SK-MEL-5 (cell line): ENCODE measurements at places on chromosomes 6 and 20. TPM values are rescaled to one million over a fixed set of nuclear protein-coding genes. Genes with fewer than 3 reads are reported as not detected.

- no peak for DNase-seq
These were observed 8.0 kb downstream of the SERINC3 start for GRCh38 chr20:44513871-44514270.

DNA sequence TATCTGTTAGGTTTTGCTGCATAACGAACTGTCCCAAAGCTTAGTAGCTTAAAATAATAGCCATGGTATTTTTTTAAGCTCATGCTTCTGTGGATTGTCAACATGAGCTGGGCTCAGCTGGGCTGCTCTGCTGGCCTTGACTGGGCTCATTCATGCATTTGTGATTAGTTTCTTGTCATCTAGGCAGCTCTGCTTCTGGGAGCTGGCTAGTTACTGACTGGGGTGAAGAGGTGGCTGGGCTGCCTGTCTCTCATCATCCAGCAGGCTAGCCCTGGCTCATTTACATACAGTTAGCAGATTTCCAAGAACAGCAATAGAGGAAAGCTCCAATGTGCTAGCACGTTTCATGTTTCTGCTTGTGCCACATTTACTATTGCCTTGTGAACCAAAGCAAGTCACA, 165.1 kb upstream of the PCSK2 start:
- no peak for DNase-seq

DNA sequence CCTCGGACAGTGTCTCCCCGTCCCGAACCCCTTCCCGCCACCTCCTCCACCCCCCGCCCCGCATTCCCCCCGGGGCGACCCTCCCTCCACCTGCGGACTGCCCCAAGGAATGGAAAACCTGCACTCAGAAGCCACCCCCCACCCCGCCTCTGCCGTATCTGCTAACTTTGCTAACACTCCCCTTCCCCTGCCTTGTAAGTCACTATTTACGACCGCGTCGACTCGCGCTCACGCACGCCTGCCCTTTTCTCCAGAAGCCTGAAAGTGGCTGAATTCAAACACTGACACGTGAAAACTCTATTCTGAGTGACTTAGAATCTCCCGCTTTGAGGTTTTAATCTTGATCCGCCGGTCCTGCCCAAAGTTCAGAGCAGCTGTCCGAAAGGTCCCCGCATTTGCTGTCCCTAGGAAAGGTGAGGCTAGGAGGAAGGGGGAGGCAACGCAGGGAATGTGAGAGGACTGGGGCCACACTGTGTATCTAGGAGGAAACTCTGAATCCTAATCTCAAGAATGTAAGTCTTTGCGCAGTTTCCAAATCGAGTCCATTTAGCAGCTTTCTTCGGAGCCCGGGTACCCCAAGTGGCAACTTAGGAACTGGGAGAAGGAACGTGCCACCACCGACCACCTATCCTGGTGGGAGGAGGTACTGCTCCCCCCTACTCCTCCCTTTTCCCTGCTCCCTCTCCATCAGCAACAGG, 9.3 kb upstream of the POU3F2 start:
- no peak for DNase-seq

DNA sequence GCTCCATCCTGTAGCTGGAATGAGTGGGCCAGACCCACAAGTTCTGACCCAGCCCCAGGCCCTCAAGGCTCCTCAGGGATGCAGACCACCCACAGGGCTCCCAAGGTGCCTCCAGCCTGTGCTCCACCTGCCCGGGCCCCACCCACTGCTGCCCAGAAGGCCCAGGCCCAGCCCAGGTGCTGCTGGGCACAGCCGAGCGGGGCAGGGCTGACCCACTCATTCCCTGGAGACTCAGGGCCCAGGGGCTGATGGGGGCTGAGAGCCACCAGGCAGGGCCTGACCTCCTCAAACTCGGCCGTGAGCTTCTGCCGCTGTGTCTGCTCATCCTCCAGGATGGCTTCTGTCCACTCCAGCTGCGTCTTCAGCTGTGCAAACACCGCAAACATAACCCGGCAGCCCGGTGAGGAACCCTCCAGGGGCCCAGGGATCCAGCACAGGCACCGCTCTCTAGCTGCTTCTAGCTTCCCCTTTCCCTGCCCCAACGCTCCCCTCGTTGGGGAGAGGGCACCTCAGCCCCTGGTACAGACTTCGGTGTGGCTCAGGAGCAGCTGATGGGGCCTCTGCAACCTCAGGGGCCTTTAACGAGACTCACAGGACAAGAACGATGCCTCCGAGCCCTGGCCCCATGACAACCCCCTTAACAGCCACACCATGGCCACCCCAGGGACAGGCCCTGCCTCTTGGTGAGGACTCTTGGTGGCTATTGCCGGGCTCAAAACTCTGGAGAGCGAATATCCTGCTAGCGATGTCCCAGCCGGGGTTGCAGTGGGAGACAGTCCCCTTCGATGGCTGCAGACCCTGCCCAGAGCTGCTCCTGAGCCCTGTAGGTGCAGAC, 46.0 kb downstream of the DSTN start:
- DNase-seq, result no peak

- no peak for DNase-seq
These were observed 46.0 kb downstream of the AFDN start for GRCh38 chr6:167872538-167873210.

- no peak for DNase-seq
These were observed 12.1 kb upstream of the AHCY start for GRCh38 chr20:34315236-34315635.

DNA sequence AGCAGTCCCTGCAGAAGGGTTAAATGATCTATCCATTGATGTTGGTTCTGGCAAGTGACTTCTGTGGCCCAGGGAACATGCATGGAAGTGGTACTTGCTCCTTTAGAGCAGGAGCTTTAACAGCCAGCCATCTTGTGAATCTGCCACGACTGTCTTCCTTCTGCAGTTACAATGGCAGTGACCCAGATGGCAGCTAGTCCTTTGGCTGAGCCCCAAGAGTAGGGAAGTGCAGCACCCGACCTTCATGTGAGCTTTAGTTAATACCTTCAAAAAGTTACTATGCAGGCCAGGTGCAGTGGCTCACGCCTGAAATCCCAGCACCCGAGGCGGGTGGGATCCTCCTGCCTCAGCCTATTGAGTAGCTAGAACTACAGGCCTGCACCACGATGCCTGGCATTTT, 66.4 kb downstream of the POPDC3 start:
- no peak for DNase-seq

- DNase-seq, result no peak
These were observed 60.0 kb downstream of the JARID2 start for GRCh38 chr6:15305909-15306308.

Gene SCRT2
- not detected in 2 replicates for total RNA-seq
